ENCODE measurements at places on chromosomes 7 and 10. TPM values are rescaled to one million over a fixed set of nuclear protein-coding genes. Genes with fewer than 3 reads are reported as not detected.

The POR gene
- total RNA-seq, result 105 TPM

The SPDYE11 gene
- not detected for total RNA-seq

The AKR1C4 gene
- 0.32 TPM for total RNA-seq

The DYNC1I1 gene
- total RNA-seq, result not detected

The SNX10 gene
- 2.2 TPM for total RNA-seq

The POU6F2 gene
- total RNA-seq, result not detected

The ABCA13 gene
- not detected for total RNA-seq

The CTAGE4 gene
- total RNA-seq, result not detected

The NPFFR1 gene
- total RNA-seq, result not detected

The ANKRD16 gene
- total RNA-seq, result 11.7 TPM

The SLIT1 gene
- total RNA-seq, result 0.06 TPM

The TRPV6 gene
- not detected for total RNA-seq

The CTTNBP2 gene
- total RNA-seq, result 0.61 TPM

The ADRB1 gene
- 1.2 TPM for total RNA-seq

The ANKRD1 gene
- total RNA-seq, result 41.9 TPM

The AKR1C8 gene
- total RNA-seq, result not detected

The BTAF1 gene
- 8.7 TPM for total RNA-seq

The PLXNA4 gene
- total RNA-seq, result 0.49 TPM

The PAPOLB gene
- not detected for total RNA-seq

The AS3MT gene
- total RNA-seq, result 3.3 TPM

The SLC18A3 gene
- total RNA-seq, result not detected

The STEAP4 gene
- total RNA-seq, result not detected

The DYDC2 gene
- total RNA-seq, result not detected

The FFAR4 gene
- total RNA-seq, result 0.22 TPM

The ITGA8 gene
- 0.02 TPM for total RNA-seq

The ZC3HAV1 gene
- 34.3 TPM for total RNA-seq

The LBX1 gene
- total RNA-seq, result not detected

The AOC1 gene
- not detected for total RNA-seq

The FEZF1 gene
- total RNA-seq, result not detected

The UPK3B gene
- 18.7 TPM for total RNA-seq

The TMEM140 gene
- 0.97 TPM for total RNA-seq

The GPR26 gene
- total RNA-seq, result not detected

The WNT16 gene
- total RNA-seq, result 0.19 TPM

The ENKUR gene
- 0.27 TPM for total RNA-seq

The VWA2 gene
- not detected for total RNA-seq

The TAC1 gene
- total RNA-seq, result not detected

The CLDN12 gene
- 16.8 TPM for total RNA-seq

The FBXL13 gene
- total RNA-seq, result 0.83 TPM

Measured in A549 treated with ZK216348 at 1 μM for 4 hours (cell line).